Stimulated activated CD8-positive, alpha-beta memory T cell treated with anti-CD3 and anti-CD28 coated beads, Interleukin-4, amount 100 ng/mL, for 24 hours (primary cell): ENCODE measurements at places on chromosomes 2 and 18.

DNA sequence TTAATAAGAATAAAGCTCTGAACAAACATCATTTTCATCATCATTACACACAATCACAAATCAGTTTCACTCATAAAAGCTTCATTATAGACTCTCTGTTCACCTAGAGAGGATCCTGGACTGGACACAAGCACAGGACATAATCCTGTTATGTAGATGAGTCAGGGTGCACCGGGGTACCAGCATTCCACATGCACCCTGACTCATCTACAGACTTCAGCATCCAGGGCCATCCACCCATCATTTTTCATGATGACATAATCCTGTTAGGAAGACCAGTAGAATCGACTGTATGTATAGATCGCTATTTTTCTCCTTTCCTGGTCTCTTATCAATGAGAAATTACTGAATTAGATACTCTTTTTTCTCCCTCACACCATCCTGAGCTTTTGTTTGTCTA, 73.7 kb upstream of the PIK3C3 start:
- no peak for DNase-seq

GRCh38 chr2:62038975-62039771, 133.7 kb downstream of the COMMD1 start:
- peak; percentile 2 for DNase-seq

- no peak for DNase-seq
These were observed 384.6 kb downstream of the STK39 start for GRCh38 chr2:167862782-167863181.

DNA sequence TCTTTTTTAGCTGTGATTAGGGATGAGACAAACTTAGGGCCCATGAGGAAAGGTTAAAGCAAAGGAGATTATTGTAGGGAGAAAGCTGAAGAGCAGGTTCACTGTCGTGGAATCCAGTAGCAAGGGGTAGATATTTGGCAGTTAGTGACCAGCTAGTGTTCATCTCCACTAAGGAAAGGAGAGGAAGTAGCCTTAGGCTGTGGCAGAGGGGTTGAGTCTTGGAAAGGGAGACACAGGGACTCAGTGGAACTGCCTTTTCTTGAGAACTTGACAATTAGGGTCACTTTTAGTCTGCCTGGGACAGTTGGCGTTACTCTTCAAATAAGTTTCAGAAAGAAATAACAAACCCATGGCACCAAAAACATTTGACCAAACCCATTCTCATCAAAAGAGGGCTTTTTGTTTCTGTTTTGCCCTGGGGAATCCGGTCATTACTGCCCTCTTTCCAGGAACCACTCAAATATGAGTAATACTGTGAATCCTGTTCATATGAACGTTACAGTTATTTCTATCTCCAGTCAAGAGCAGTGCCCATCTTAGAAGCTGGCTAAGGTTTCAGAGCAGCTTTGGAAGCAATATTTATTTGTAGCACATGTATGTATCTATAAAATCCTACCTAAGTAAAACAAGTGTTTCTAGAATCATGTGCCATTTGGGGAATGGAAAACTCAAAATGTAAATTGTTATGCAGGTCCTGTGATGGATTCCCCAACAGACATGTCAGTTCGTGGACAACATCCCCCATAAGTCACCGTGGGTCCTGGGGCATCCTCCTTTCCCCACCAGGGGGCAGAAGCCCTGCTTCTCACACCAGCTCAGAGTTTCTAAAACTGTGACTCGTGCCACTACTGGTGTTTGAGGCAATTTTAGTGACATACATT, 77.3 kb upstream of the PHLPP1 start:
- peak; percentile 30 for DNase-seq

GRCh38 chr2:95231723-95232122, 24.4 kb downstream of the ZNF892 start:
- DNase-seq, result no peak

DNA sequence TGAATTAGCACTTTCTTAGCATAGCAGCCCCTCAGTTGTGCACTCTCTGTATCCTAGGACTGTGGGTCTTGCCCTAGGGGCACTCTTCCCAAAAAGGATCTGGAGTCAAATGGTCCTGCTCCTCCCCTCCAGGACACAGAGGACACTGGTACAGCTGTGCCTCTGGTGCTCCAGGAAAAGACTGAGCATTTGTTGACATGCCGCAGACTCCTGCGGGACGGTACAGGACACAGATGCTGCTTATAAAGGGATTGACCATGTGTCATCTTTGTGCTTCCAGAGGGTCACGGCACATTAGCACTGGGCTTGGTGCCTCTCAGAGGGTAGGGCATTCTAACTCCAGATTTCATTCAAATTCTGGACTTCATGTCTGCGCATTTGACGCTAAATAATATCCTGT, 110.5 kb downstream of the KLF7 start:
- DNase-seq, result no peak

GRCh38 chr18:48028696-48029095, 98.2 kb upstream of the SMAD2 start:
- no peak for DNase-seq
